ENCODE measurements at places on chromosomes 7 and 10. TPM values are rescaled to one million over a fixed set of nuclear protein-coding genes. Genes with fewer than 3 reads are reported as not detected.

NEUROG3 gene
- not detected for total RNA-seq

C10orf67 gene
- 0.11 TPM for total RNA-seq

GHRHR gene
- not detected for total RNA-seq

DNA sequence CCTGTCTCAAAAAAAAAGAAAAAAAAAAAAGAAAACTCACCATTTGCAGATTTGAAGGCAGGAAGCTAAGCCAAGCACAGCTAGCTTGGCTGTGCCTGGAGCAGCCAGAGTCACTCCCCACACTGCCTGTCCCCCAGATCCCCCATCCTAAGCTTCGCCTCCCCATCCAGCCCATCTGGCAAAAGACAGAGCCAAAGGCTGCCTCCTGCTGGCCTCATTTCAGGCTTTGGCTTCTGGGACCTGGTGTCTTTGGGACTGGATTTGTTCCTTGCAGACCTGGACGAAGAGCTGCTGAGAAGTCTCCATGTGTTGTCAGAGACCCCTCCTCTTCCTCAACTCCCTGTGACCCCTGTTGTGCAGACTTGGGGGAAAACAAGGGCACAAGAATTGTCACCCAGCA, 8.1 kb downstream of the ASL start:
- no peak for DNase-seq

GRCh38 chr10:32060347-32060746, 4.1 kb upstream of the KIF5B start:
- DNase-seq: no peak

Data from foreskin keratinocyte (primary cell).